ENCODE measurements at places on chromosomes 12 and 14. TPM values are rescaled to one million over a fixed set of nuclear protein-coding genes. Genes with fewer than 3 reads are reported as not detected.

Gene GLT1D1
- total RNA-seq = 0.70 TPM

DNA sequence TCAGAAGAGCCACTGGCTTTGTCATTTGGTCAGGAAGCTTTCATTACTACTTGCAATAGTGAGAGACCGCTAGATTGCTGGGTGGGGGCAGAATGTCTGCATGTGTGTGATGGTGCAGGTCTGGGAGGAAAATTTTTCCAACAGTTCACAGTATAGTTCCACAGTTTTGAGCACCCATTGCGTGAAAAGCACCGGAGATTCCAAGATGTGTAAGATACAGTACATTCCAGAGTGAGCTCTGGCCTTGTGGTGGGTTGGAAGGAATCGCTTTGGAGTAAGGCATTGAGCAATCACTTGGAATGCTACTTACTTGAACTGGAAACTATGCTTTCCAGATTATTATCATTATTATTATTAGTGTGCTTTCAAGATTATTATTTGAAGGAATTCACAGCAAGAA, 47.6 kb upstream of the FRMD6 start:
- H3K27me3 ChIP-seq = peaks cover 23% of the 10 kb centered on the region
- no peak overlapping the region for H3K4me3 ChIP-seq
- DNase-seq = no peak
- no peaks in the 10 kb centered on the region for H3K36me3 ChIP-seq
- no peak overlapping the region for H3K27ac ChIP-seq

Gene PLEKHD1
- total RNA-seq = 0.12 TPM

GRCh38 chr14:50882932-50883826, 11.3 kb downstream of the ABHD12B start:
- H3K27me3 ChIP-seq = peaks cover 64% of the 10 kb centered on the region
- no peak for DNase-seq
- H3K36me3 ChIP-seq = no peaks in the 10 kb centered on the region
- no peak overlapping the region for H3K27ac ChIP-seq
- no peak overlapping the region for H3K4me3 ChIP-seq

Gene GATC
- total RNA-seq = 25.3 TPM

DNA sequence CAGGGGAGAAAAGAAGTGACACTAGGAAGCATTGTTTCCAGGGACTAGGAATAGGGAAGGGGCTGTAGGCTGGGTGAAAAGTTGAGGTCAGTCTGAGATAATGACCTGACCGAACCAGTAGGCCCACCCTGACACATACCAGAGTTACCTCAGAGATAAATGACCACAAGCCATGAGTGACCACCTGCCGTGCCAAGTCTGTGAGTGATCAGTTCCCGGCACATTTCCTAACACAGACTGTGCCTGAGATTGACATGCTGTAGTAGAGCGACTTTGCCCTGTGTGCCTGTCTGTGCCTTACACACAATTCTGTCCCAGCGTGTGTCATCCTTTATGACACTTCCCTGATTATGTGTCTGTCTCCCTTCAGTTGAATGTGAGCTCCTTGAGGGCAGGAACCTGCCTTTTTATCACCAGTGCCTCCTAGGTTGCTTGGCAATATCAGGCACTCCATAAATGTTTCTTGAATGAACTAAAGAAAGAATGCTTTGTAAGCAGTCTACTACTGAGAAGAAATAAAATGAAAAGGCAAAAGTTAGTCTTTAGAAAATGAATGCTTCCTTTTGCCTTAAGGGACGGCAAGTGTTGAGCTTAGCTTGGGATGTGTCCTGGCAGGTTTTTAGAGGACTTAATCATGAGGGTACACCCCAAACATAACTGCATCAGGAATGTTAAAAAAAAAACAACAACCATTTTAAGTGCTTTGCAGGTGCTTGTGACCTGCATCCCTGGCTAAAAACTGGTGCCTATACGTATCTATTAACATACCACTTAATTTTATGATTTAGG, 9.6 kb upstream of the SSPN start:
- no peak overlapping the region for H3K4me3 ChIP-seq
- DNase-seq = no peak
- peaks cover 57% of the 10 kb centered on the region for H3K27me3 ChIP-seq
- H3K4me1 ChIP-seq = no peaks in the 10 kb centered on the region
- H3K27ac ChIP-seq = no peak overlapping the region
- no peaks in the 10 kb centered on the region for H3K36me3 ChIP-seq

Measured in activated CD8-positive, alpha-beta memory T cell treated with anti-CD3 and anti-CD28 coated beads, Interleukin-2, amount 10 ng/mL, durations not matched to agents 7 days and 5 days (primary cell).